DMS53 (cell line): ENCODE measurements at places on chromosomes 3 and 15.

DNA sequence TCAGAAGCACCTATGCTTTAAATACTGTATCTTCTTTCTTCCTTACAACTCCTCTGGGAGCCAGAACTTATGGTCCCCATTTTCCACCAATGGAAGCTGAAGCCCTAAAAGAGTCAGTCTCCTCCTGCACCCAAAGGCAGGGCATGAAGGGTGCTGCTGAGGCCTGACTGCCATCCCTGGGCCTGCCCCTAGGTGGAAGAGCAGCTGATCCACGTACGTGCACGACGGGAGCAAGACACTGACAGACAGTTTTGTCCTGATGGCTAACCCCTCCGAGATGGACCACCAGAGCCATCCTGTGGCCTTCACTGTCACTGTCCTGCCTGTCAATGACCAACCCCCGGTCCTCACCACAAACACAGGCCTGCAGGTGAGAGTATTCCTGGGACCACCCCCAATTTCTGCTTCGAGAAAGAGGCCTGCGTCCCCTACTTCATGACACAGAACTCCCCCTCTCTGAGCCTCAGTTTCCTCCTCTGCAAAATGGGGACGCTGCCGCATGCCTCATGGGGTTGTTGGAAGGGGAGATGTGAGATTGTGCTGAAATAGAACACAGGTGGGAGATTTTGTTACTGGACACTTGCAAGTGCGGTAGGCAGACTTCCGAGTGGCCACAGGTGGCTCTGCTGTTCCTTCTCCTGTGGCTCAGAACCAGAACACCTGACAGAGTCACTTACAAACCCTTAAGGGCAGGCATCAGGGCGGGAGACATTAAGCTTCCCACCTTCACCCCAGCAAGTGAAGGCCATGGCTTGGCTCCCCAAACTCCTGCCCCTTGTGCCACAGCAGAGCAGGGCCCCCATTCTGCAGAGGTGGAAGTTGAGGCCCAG, 175.4 kb downstream of the TBC1D2B start:
- peak; percentile 40 for DNase-seq

- peak; percentile 25 for DNase-seq
Measured at GRCh38 chr3:113829576-113830354, 8.8 kb upstream of the GRAMD1C start.

DNA sequence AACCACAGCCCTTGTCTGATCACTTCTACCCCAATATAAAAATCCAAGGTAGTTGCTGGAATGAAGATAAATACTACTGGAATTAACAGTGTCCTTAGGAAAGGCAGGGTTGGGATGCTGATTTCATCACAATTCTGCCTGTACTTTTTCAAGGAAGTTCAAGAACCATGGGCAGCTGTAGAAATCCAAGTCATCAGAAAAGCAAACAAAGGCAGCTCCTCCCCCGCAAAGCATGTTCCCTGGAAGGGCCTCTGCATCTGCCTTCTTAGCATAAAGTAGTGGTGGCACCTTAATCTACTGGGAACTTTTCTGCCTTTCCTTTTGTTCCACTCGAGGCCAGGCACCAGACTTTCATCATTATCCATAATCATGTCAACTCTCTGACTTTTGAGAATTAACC, 54.4 kb downstream of the ERC2 start:
- peak; percentile 26 for DNase-seq

- DNase-seq: peak; percentile 87
Measured at GRCh38 chr15:34588046-34588674, 4.7 kb upstream of the GOLGA8B start.

GRCh38 chr3:40620151-40620550, 95.4 kb downstream of the ZNF621 start:
- no peak for DNase-seq

DNA sequence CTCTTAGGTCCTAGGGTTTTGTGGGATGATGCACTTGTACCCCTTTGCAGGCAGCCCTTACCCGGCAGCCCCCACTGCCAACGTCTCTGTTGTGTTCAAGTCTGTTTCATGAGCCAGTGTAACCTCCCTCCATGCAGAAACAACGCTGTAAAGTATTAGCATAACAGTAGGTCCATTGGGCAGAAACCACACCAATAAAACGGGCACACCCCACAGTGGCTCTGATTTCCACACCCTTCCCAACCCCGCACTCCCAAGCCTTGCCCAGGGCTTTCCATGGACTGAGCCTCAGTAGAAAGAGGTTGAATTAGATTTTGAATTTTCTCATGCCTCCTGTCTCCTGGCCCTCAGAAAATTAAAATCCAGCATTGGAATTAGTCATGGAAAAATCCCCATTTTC, 124.5 kb downstream of the CACNA1D start:
- no peak for DNase-seq

DNA sequence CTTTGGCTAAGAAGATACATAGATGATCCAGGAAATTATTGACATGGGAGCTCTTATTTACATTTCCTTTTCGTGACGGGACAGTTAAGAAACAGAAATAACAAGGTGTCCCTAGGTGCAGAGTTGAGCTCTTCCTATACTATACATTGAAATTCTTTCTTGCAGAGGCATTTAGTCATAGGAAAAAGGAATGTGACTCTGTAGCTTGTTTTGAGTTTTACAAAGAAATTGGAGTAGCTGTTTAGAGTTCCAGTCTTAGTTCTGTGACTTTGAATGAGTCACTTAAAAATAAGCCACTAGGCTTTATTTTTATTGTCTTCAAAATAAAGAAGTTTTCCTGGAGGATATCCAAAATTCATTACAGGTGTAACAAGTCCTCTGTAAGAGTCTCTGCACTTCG, 723.5 kb upstream of the SGO1 start:
- DNase-seq: no peak

GRCh38 chr3:196268284-196269163, 19.0 kb downstream of the PCYT1A start:
- no peak for DNase-seq

DNA sequence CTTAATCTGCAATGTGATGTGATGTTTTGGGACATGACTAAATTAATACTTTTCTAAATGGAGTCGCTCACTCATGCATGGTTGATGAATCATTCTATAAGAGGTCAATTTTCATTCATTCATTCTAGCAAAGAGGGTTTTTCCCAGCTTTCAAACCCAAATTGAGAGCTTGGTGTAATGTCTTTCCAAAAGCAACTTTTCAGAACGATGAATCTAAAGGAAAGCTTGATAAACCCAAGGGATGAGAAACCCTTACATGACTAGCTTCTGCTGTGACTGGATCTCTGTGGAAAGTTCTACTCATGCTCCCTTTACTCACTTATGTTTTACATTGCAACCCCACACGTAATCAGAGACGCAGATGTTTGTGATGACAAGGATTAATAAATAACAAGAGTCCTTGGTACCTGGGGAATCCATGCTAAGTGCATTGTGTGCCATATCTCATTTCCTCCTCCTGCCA, 47.7 kb downstream of the PDZRN3 start:
- peak; percentile 28 for DNase-seq

DNA sequence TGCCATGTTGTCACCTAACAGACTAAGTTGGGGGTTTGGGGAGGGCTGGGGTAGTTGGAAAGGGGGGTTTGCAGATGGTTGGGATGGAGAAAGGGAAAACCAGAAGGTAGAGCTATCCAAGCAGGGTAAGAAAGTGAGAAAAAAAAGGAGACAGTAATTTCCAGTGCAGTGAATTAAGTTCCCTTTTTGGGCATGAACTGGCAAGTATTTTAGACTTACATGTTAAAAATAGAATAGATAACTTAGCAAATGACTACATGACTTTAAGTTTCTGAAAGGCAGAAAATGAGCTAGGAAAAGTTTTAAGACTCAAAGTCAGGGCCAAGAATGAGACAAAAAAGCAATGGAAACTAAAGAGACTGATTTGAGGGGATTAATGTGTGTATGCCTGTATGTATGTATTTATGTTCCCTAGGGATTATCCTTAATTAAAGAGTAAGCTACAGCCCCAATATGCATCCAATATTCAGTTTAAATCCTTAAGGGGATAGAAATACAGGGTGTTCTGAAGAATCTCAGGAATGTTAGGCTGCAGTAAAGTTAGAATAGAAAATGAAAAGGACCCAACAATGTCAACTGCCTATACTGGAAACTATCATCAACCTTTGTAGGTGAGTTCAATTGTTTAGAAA, 285.2 kb upstream of the MME start:
- no peak for DNase-seq

DNA sequence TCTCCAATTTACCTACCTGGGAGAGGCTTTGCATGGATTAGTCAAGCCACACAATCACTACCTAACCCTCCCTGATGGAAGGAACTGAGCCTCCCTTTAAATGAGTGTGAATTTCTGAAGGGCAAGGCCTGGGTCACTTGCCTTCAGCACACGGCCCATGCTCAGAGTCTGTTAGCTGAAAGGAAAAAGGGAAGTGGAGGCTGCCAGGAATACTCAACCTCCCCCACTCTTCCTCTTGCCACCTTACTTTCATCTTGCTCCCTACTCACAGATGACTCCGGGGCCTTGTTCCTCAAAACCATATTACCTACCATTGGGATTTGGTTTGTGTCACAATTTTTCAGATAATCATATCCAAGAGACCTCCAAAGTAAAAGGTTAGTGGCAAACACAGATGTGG, 220.0 kb downstream of the ABHD5 start:
- no peak for DNase-seq

- DNase-seq: no peak
Measured at GRCh38 chr3:143419611-143420010, 300.0 kb downstream of the CHST2 start.

DNA sequence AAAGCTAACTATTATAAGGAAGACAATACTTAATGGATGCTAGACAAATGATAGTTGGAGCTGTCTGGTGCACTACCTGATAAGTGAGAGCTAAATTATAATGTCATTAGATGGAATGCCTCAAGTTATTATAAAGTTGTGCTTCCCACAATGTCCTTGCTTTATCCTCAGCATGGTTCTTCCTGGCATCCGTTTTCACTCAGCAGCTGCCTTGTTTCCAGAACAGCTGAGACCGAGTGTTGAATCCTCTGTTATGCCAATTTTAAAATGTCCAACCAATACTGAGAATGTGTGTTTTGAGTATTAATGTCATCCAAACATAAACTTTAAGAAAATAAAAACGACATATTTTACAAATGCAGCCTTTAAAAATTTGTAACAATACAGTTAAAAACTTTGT, 286.7 kb upstream of the SOX2 start:
- DNase-seq: no peak

- peak; percentile 34 for DNase-seq
Measured at GRCh38 chr3:186239321-186239720, 122.7 kb downstream of the DGKG start.

GRCh38 chr15:33377204-33377603, 66.4 kb downstream of the RYR3 start:
- DNase-seq: no peak

DNA sequence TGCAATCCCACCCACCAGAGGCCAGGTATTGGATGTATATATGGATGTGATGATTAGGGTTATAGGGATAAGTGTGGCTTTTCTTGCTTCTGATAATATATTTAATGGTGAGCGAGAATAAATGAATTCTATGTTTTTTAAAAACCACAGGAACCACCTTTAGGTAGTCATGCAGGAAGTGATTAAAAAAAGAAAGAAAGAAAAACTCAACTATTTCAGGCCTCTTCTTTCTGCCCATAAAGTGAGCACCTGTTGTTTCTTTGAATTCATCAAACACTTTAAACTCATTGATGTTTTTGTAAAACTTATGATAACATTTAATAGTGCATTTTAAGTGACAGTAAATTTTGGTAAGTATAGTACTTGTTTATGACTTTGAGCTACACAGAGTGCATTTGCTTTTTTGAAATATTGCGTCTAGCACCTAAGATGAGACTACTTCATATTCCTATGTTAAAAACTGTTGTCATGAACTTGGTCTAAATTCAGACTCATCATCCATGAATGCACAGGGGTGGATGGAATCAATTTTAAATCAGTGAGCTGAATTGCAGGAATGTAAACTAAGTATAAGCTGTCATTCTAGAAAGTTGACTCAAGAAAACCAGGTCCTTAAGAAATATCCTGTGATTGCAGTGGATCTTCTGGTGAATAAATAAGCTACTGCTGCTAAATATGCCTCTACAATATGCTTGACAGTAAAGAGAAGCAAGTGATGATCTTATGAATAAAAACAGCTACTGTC, 764.4 kb upstream of the NECTIN3 start:
- DNase-seq: no peak
